ENCODE measurements at places on chromosomes 5 and 9. TPM values are rescaled to one million over a fixed set of nuclear protein-coding genes. Genes with fewer than 3 reads are reported as not detected.

Gene SPATA31E1
- total RNA-seq, result not detected

Gene TMOD1
- total RNA-seq, result 0.65 TPM

Gene ST8SIA4
- total RNA-seq, result 3.0 TPM

Gene NR4A3
- total RNA-seq, result under 0.01 TPM

Gene SLC36A3
- not detected for total RNA-seq

Gene GPR107
- total RNA-seq, result 20.4 TPM

Gene MVB12B
- total RNA-seq, result 7.6 TPM

Gene HRCT1
- total RNA-seq, result 1.8 TPM
